ENCODE measurements at places on chromosomes 2 and 18. TPM values are rescaled to one million over a fixed set of nuclear protein-coding genes. Genes with fewer than 3 reads are reported as not detected.

The ADAM23 gene
- polyA plus RNA-seq: 11.6 TPM

The RGPD8 gene
- polyA plus RNA-seq: 1.8 TPM

- H3K4me3 ChIP-seq: no peak overlapping the region
- no peaks in the 10 kb centered on the region for H3K36me3 ChIP-seq
- H3K27ac ChIP-seq: no peak overlapping the region
- peaks cover 10% of the 10 kb centered on the region for H3K4me1 ChIP-seq
These were observed 137.5 kb upstream of the CHAC2 start for GRCh38 chr2:53630026-53630606.

DNA sequence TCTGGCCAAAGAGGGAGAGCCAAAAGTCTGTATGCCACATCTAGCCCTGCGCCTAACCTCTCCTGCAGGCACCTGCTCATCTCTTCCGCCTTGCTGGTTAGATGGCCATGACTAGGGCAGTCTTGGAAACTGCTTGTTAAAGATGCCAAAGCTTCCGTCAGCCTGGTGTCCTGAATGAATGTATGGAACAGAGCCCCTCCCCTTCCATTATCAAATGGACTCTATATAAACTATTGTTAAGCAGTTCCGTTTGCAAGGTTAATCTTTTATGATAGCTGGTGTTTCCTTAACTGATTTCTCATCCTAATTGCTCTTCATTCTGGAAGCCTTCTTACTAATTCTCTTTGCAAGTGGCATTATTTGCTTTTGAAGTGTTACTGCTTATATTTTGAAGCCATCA, 87.1 kb downstream of the ATP9B start:
- DNase-seq: no peak
- no peak overlapping the region for H3K4me3 ChIP-seq
- H3K4me1 ChIP-seq: no peaks in the 10 kb centered on the region
- peaks cover 22% of the 10 kb centered on the region for H3K36me3 ChIP-seq
- no peaks in the 10 kb centered on the region for H3K27me3 ChIP-seq

DNA sequence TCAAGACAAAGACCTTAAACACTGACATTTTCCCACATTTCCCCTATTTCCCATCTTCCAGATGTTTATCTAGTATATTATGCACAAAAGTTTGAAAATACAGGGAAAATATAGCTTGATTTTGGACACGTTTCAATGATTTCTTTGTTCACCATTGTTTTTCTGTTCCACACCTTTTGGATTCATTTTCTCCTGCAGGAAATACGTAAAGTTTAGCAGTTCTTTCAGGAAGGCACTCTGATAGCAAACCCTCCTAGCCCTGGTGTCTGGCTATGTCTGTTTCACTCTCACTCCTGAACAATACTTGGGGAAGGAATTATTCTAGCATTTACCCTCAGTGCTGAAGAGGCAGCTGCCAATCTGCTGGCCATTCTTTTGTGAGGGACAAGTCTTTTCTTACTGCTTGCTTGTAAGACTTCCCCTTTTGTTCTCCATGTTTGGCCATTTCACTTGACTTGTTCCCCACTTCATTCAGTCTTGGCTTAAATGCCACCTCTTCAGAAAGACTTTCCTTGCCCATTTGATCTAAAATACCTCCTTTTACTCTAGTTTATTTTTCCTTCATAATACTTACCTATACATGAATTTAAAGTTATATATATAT, 195.4 kb downstream of the RNF152 start:
- no peaks in the 10 kb centered on the region for H3K4me1 ChIP-seq
- H3K4me3 ChIP-seq: no peak overlapping the region
- no peaks in the 10 kb centered on the region for H3K27me3 ChIP-seq
- H3K36me3 ChIP-seq: no peaks in the 10 kb centered on the region
- no peak for DNase-seq
- H3K27ac ChIP-seq: no peak overlapping the region

DNA sequence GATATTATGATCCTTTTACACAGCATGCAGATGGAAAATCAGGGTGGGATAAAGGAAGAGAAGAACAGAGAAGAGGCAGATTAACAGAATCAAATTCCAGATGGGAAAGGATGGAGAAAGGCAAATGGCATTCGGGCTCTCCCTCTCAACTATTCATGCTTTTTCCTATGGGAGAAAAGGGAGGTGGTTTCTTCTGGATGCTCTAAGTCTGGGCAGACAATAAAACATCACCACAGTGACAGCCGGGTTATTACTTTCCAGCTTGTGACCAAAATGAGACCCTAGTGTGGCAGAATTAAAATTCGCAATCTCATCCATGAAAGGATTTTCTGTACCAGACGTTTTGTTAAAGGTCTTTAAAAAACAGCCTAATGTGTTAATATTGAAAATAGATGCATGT, 440.7 kb downstream of the RND3 start:
- DNase-seq: no peak
- H3K4me1 ChIP-seq: peaks cover 6% of the 10 kb centered on the region
- no peak overlapping the region for H3K4me3 ChIP-seq
- no peak overlapping the region for H3K27ac ChIP-seq
- no peaks in the 10 kb centered on the region for H3K27me3 ChIP-seq

DNA sequence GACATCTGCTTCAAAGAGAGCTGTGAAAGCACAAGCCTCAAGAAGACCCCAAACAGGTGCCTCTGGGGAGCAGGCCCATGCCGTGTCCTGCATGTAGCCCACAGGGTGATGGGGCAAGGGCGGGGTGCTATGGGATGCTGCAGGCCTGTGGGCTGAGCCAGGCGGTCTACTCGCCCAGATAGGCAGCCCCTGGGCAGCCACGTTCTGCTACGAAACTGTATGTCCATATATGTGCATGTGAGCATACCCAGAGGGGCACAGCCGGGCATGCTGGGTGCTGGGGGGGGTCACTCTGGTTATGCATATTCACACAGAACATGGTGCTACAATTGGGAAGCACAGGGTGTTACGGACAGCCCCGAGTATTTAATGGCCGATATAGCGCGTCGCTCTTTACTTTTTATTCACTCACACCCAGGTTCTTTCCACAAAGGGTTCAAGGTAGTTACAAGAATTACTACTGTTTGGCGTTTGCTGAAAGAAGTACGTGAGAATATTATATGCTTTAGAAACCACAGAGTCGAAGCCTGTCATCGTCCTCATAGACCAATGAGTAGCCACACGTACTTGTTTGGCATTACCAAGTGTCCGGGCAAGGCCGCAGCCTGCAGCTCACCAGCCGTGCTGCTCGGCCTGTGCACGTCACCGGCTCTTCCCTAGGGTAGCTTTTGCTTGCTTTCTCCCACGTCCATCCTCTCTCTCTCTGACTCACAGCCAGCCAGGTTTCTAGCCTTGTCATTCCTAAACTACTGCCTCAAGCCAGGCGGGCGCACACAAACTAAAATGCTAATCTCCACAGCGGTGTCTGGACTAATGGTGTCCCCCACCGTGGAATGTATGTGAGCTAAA, 14.4 kb downstream of the MTERF4 start:
- peaks cover 59% of the 10 kb centered on the region for H3K36me3 ChIP-seq
- H3K4me3 ChIP-seq: no peak overlapping the region
- H3K4me1 ChIP-seq: no peaks in the 10 kb centered on the region
- H3K27ac ChIP-seq: no peak overlapping the region

- H3K27me3 ChIP-seq: no peaks in the 10 kb centered on the region
- no peak overlapping the region for H3K27ac ChIP-seq
- H3K4me3 ChIP-seq: no peak overlapping the region
- no peaks in the 10 kb centered on the region for H3K4me1 ChIP-seq
These were observed 444.1 kb upstream of the RAB12 start for GRCh38 chr18:8165095-8165494.

- no peak overlapping the region for H3K4me3 ChIP-seq
- H3K36me3 ChIP-seq: peaks cover 22% of the 10 kb centered on the region
- H3K27me3 ChIP-seq: no peaks in the 10 kb centered on the region
- H3K4me1 ChIP-seq: no peaks in the 10 kb centered on the region
- DNase-seq: no peak
These were observed 90.3 kb downstream of the ZNF532 start for GRCh38 chr18:58955001-58955400.
